ENCODE measurements at places on chromosomes 16 and 17. TPM values are rescaled to one million over a fixed set of nuclear protein-coding genes. Genes with fewer than 3 reads are reported as not detected.
A peak's percentile ranks its signal among the peaks of the same experiment; 100 is the strongest.

DNA sequence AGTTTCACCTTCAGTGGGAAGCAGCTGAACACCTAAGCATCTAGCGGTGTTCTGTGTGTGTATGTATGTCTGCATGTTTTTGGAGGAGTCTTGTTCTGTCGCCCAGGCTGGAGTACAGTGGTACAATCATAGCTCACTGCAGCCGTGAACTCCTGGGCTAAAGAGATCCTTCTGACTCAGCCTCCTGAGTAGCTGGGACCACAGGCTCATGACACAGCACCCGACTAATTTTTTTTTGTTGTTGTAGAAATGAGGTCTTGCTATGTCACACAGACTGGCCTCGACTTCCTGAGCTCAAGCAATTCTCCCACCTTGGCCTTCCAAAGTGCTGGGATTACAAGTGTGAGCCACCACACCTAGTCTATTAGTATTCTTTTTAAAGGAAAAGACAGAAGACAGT lies 30.2 kb upstream of the FAAP100 start:
- H3K36me3 ChIP-seq, result peaks cover 43% of the 10 kb centered on the region
- no peak overlapping the region for H3K4me3 ChIP-seq
- no peaks in the 10 kb centered on the region for H3K27me3 ChIP-seq
- peak overlapping the region; percentile 73 for H3K27ac ChIP-seq
- DNase-seq, result no peak

DNA sequence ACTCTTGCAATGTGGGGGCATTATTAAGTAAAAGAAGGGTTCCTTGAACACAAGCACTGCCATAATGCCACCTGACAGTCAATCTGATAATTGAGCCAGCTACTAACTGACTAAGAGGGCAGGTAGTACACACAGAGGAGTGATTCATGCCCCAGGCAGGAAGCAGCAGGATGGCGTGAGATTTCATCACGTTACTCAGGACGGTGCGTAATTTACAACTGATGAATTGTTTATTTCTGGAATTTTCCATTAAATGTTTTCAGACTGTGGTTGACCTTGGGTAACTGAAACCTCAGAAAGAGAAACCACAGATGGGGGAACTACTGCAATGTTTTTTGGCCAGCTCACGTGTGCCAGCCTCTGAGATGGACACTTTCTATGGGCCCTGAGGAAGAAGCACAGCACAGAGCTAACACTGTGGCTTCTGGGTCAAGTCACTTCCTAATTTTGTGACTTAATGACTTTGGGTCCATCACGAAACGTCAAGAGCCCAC lies 46.7 kb downstream of the C17orf67 start:
- no peak overlapping the region for H3K4me3 ChIP-seq
- no peaks in the 10 kb centered on the region for H3K36me3 ChIP-seq
- peaks cover 8% of the 10 kb centered on the region for H3K27me3 ChIP-seq
- H3K4me1 ChIP-seq, result peaks cover 9% of the 10 kb centered on the region
- peak overlapping the region; percentile 62 for H3K27ac ChIP-seq

DNA sequence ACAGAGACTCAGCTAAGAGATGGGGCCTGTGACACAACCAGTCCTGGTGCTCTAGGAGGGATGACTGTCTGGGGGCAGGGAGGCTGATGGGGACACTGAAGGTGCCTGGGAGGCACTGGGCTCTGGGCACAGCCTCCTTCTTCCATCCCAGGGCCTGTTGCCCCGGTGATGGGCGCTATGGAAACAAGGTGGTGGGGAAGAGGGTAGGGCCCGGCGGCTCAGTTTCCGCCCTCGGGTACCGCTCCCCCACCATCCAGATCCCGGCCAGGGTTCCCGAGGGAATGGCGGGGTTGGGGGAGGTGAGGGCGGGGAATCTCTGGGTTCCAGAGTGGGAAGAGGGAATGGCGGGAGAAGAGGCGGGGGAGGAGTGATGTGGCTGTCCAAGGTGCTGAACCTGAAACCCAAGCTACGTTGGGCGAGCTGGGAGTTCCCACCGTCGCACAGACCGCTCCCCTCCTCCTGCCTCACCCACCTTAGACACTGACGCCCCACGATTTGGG lies 981 bp downstream of the KCNH4 start:
- H3K27ac ChIP-seq, result no peak overlapping the region
- H3K4me3 ChIP-seq, result no peak overlapping the region
- no peak for DNase-seq
- peaks cover 23% of the 10 kb centered on the region for H3K4me1 ChIP-seq
- peaks cover 54% of the 10 kb centered on the region for H3K27me3 ChIP-seq
- H3K36me3 ChIP-seq, result no peaks in the 10 kb centered on the region

DNA sequence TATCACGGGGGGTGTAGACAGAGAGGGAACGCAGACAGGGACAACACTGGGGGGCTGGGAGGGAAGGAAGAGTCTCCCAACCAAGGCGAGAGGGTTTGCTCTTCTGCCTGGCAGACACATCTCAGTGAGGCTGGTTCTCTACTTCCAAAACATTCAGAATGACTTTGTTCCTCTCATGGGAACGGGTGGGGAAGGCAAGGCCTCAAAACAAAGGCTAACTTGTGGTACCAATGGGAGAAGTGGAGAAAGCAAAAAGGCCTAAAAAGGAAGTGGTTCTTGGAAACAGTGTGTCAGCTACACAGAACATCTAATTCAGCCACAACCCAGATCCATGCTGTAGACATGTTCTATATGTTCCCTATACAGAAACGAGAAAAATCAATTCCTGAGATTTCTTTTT lies 7.5 kb downstream of the FLOT2 start:
- no peak overlapping the region for H3K27ac ChIP-seq
- no peak overlapping the region for H3K4me3 ChIP-seq
- no peaks in the 10 kb centered on the region for H3K27me3 ChIP-seq
- H3K4me1 ChIP-seq, result peaks cover 31% of the 10 kb centered on the region

- H3K36me3 ChIP-seq, result no peaks in the 10 kb centered on the region
- peaks cover 24% of the 10 kb centered on the region for H3K27me3 ChIP-seq
- no peaks in the 10 kb centered on the region for H3K4me1 ChIP-seq
- no peak for DNase-seq
These were observed 62.3 kb upstream of the CDH5 start for GRCh38 chr16:66304151-66304550.

DNA sequence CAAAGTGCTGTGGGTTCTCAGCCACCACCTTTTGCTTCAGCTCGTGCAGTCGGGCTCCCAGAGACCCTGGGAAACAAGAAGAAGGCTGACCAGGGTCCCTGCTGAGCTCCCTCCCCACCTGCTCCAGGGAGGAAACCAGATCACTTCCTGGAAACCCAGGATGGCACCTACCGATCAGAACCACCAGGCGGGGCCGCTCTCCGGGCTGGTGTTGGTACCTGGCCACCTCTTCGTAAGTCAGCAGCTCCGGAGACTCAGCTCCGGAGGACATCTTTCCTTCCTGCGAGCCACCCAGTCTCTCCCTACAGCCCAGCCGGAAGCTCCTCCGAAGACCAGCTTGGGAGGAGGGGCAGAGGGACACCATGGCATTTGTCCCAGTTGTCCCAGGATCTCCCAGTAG lies 18.9 kb downstream of the MPP3 start:
- H3K27me3 ChIP-seq, result no peaks in the 10 kb centered on the region
- H3K4me3 ChIP-seq, result no peak overlapping the region
- DNase-seq, result no peak
- peaks cover 4% of the 10 kb centered on the region for H3K36me3 ChIP-seq
- H3K27ac ChIP-seq, result no peak overlapping the region

Gene CHRNE
- 0.27 TPM for total RNA-seq

DNA sequence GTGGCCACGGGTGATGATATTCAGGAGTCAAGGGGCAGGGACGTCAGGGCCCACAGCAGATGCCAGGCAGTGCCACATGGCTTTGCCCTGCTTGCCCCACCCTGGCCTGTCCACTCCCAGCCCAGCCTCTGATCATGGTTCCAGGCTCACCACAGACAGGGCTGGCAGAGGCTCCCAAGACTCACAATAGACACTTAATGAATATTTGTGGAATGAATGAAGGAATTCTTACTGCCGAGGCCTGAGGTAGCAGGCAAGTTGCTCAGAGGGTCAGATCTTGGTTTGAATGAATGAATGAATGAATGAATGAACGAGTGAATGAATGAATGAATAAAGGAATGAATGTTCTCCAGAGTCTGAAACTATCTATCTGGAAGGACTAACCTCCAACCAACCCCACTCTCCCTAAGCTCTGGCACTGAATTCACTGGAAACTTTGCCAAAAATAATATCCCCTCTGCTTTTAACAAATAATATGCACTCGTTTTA lies 60.9 kb downstream of the RAI1 start:
- peak overlapping the region; percentile 8 for H3K27ac ChIP-seq
- no peak for DNase-seq
- no peak overlapping the region for H3K4me3 ChIP-seq
- peaks cover 61% of the 10 kb centered on the region for H3K4me1 ChIP-seq

Gene SLC47A2
- total RNA-seq, result 0.16 TPM

- peaks cover 4% of the 10 kb centered on the region for H3K4me1 ChIP-seq
- peaks cover 12% of the 10 kb centered on the region for H3K27me3 ChIP-seq
- no peak overlapping the region for H3K4me3 ChIP-seq
- no peak overlapping the region for H3K27ac ChIP-seq
- DNase-seq, result no peak
These were observed 1.1 kb downstream of the CD79B start for GRCh38 chr17:63930951-63931575.

- H3K27me3 ChIP-seq, result no peaks in the 10 kb centered on the region
- no peaks in the 10 kb centered on the region for H3K36me3 ChIP-seq
- H3K4me3 ChIP-seq, result no peak overlapping the region
- peak overlapping the region; percentile 79 for H3K27ac ChIP-seq
These were observed 20.8 kb downstream of the MYO18A start for GRCh38 chr17:29159306-29159860.

Gene UTS2R
- not detected for total RNA-seq

Gene METRN
- 48.2 TPM for total RNA-seq

Gene CCL23
- not detected for total RNA-seq

GRCh38 chr17:9291912-9292560 lies 270.7 kb downstream of the NTN1 start:
- H3K27me3 ChIP-seq, result no peaks in the 10 kb centered on the region
- peaks cover 4% of the 10 kb centered on the region for H3K4me1 ChIP-seq
- no peak overlapping the region for H3K4me3 ChIP-seq
- H3K27ac ChIP-seq, result no peak overlapping the region
- DNase-seq, result no peak

- no peak overlapping the region for H3K4me3 ChIP-seq
- peaks cover 6% of the 10 kb centered on the region for H3K36me3 ChIP-seq
- H3K27ac ChIP-seq, result no peak overlapping the region
- no peak for DNase-seq
These were observed 3.7 kb upstream of the CACNA1G start for GRCh38 chr17:50556803-50557202.

GRCh38 chr16:84751947-84752346 lies 52.1 kb downstream of the USP10 start:
- H3K36me3 ChIP-seq, result peaks cover 4% of the 10 kb centered on the region
- H3K4me3 ChIP-seq, result no peak overlapping the region
- H3K27me3 ChIP-seq, result no peaks in the 10 kb centered on the region
- H3K4me1 ChIP-seq, result peaks cover 55% of the 10 kb centered on the region
- no peak for DNase-seq

DNA sequence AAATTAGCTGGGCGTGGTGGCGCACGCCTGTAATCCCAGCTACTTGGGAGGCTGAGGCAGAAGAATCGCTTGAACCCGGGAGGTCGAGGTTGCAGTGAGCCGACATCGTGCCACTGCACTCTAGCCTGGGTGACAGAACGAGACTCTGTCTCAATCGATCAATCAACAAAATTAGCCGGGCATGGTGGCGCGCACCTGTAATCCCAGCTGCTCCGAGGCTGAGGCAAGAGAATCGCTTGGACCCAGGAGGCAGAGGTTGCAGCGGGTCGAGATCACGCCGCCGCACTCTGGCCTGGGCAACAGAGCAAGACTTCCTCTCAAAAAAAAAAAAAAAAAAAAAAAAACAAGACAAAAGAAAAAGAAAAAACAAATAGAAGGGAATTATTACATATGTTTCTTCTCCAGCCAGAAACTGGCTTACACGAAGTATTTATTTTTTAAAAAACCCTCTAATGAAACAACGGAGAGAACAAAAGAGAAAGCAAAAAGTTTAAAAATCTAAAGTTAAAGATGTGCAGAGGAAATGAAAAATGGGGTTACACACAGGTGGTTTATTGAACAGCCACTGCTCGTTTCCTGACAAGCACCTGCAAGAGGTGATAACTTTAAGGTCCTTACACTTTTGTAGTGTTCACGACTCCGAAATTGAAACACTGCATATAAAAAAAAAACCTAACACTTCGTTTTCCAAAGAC lies 1.4 kb downstream of the SYNRG start:
- peaks cover 14% of the 10 kb centered on the region for H3K36me3 ChIP-seq
- H3K27me3 ChIP-seq, result no peaks in the 10 kb centered on the region
- H3K27ac ChIP-seq, result peak overlapping the region; percentile 90
- DNase-seq, result no peak
- peak overlapping the region; percentile 86 for H3K4me3 ChIP-seq
- peaks cover 53% of the 10 kb centered on the region for H3K4me1 ChIP-seq

DNA sequence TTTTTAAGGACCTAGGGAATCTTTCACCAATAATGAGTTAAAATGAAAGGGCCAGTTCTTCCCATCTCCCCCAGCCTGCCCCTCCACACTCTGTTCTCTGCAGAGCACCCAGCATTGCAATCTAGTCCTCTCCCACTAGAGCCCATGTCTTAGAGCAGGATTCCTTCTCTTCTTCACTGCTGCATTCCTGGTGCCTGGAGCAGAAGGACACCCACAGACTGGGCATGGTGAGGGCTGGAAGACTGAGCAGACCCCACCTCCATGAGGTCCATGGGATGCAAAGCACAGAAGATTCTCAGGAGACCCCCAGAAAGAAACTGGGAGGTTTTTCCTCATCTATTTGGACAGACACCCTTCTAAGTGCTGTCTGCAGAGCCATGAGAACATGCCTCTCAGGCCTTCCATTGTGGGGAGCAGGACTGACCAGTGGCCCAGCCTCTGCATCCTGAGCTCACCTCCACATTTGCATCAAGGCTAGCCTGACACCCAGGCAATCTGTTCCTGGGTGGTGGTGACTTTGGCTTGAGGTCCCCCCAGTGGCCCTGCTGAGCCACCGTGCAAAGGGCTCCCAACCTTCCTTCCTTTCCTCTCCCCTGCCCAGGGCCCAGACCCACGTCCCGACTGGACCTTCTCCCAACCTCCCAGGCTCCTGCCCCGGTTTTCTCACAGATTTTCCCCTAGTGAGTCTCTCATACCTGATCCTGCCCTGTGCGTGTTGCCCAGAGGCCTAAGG lies 74.2 kb upstream of the ZNF469 start:
- peaks cover 4% of the 10 kb centered on the region for H3K36me3 ChIP-seq
- no peaks in the 10 kb centered on the region for H3K27me3 ChIP-seq
- no peak for DNase-seq
- peaks cover 72% of the 10 kb centered on the region for H3K4me1 ChIP-seq

DNA sequence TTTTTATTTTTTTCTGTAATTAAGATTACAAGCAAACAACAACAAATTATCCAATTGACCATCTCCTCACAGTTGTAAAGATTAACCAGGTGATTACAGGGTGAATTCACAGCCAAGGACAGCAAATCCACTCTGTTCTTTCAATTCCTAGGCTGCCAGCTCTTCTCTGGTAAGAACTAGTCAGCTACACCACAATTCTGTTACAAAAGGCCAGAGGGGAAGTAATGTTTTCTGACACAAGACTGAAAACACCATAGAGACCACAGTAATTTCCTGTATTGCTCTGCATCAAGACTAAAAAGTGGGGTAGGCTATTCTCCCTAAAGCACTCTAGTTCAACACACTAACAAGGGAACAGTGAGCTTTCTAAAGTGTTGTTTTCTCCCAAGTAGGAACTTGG lies 10.6 kb downstream of the CA10 start:
- H3K27me3 ChIP-seq, result no peaks in the 10 kb centered on the region
- no peaks in the 10 kb centered on the region for H3K4me1 ChIP-seq
- no peaks in the 10 kb centered on the region for H3K36me3 ChIP-seq
- no peak overlapping the region for H3K4me3 ChIP-seq

Gene EFNB3
- total RNA-seq, result 12.7 TPM

Gene MVD
- 28.8 TPM for total RNA-seq
